ENCODE measurements at places on chromosomes 3 and 15.

DNA sequence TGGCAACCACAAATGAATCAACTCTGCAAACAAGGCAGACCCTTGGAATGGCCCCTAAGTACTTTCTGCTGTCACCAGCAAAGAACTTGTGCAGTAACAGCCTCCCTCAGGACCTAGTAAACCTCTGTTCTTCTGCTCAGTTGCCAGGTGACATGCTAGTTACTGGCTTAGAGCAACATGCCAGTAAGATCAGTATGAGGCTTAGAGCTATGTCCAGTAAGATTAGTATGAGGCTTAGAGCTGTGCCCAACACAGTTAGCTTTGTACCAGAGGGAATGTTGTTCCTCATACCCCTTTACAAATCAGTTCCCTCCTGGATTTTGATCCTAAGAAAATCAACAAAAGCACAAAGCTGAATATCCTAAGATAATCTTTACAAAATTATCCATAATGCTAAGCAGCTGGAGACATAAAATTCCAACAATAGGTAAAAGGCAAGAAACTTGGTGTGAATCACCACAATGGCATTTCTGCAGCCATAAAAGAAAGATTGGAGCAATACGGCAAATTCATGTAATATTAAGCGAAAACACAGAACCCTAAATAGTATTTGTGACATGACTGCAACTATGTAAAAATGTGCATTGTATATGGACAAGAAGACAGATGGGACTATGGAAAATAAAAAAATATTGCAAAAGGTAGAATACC is 107.3 kb upstream of the LPP start:
- DNase-seq = no peak

DNA sequence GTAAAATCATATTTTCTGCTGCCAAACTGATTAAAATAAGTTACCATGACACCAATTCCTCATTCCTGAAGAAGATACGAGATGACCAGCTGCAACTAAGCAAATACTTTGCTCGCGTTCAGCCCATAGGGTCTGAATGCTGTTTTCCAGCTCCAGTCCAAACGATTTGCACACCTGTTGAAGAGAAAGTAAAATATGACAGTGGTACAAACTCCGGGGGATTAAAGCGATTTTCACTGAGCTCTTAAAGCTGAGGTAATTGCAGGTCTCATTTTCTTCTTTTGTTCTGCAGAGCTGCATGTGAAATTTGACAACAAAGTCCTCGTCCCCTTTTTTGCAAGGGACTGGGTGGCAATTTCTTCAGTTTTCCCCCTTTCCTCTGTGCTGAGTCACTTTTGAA is 118.4 kb downstream of the NR2F2 start:
- no peak for DNase-seq

GRCh38 chr3:195096484-195097330 is 174.3 kb downstream of the XXYLT1 start:
- DNase-seq = no peak

GRCh38 chr15:88419830-88420229 is 47.4 kb downstream of the MRPL46 start:
- DNase-seq = no peak

DNA sequence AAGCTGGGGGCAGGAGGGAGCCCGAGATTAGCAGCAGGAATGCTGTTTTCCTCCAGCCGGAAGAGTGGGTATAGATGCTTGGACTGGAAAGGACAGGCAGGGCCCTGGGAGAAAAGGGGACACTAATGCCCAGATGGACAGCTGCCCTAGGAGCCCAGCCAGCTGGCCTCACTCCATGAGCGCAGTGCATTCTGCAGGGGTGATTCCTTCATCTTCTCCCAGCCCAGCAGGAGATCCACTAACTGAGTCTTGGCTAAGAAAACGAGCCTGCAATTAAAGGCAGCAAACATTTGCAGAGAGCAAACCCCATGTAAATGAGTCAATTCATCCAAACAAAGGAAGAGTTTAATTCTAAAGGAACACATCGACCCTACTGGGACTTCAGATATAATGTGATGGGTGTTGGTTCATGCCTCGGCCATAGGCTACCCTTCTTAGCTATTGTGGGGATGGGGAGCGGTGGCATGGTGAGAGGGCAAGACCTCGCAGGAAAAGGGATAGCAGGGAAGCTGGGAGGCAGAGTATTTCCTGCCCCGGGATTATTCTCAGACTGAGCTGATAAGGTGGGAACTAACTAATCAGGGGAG is 13.3 kb upstream of the MINAR1 start:
- no peak for DNase-seq

DNA sequence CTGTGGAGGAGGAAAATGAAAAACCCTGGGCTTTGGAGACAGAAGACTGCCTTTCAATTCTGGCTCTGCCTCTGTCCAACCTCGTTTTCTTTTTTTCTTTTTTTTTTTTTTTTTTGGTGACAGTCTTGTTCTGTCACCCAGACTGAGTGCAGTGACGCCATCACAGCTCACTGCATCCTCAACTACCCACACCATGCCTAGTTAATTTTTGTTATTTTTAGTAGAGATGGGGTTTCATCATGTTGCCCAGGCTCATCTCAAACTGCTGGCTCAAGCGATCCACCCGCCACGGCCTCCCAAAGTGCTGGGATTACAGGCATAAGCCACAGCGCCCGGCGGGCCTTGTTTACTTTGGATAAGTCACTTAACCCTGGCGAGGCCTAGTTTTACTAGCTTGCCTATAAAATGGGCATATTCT is 66.3 kb upstream of the SLC25A26 start:
- DNase-seq = no peak

GRCh38 chr15:71788646-71789579 is 21.4 kb upstream of the NR2E3 start:
- no peak for DNase-seq
